CD4-positive, alpha-beta T cell treated with Interleukin-1 beta for 1 hour (primary cell): ENCODE measurements at places on chromosomes 1 and 21.

GRCh38 chr1:159465191-159465603 is 25.7 kb downstream of the OR10J1 start:
- no peak for DNase-seq

GRCh38 chr1:222904451-222904850 is 89.6 kb downstream of the DISP1 start:
- no peak for DNase-seq

DNA sequence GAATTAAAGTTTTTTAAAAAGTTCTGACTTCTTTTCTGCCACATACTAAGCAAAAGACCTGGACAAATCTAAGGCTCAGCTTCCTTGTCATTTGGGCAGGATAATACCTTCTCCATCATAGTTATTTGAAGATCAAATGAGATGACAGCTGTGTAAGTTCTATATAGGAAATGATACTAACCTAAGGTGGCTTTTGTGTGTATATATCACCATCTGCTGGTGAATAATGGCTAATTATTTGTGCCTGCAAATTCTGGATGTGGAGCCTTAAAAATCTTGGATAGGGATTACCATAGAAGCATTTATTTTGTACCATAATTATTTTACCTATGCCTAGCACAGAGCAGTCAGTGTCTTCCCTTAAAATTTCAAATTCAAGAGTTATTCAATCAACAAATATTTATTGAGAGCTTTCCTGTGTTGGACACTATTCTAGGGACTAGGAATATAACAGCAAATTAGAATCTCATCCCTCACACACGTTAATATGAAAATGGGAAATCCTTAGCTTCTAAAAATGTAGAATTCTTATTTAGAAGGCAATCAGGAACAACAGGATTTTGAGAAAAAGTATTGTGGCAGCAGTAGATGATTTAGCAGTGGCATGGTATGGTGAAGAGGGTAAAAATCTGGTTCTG is 89.8 kb downstream of the TMEM200B start:
- no peak for DNase-seq

DNA sequence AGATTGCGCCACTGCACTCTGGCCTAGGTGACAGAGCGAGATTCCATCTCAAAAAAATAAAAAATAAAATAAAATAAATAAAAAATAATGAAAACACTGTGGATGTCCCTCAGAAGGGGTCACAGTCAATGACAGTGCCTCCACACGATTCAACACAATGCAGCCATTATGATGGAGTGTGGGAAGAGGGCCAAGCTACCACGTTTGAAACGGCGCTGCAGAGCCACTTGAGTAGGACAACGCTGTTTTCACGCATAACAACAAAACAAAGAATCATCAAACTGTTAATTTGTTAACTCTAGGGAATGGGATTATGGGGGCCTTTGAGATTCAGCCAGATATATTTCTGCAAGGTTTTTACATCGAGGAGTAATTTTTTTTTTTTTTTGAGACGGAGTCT is 36.5 kb downstream of the NKAIN1 start:
- DNase-seq: no peak

DNA sequence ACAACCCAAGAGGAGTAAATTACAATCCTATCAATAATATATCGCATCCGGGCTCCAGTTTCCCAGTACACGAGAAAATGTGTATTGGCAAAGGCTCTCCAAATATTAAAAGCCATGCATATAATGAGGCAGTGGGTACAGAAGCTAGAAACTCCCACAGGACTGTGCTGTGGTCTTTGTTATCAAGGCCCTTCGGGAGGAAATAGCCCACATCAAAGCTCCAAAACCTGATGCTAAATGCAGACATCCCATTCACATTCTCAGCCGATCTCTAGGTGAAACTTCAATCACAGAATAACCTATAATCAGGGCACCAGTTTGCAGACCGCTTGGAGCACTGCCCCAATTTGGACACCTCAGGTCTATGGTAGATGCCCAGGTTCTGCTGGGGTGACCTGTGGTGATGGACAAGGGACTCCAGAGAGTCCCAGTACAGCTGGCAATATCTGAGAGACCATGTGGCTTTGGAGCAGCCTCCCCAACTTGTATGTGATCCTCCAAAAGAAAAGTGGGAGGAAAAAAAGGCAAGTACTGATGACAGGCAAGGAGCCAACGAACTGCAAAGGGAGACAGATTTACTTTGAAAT is 148.8 kb upstream of the CAMK1G start:
- no peak for DNase-seq

DNA sequence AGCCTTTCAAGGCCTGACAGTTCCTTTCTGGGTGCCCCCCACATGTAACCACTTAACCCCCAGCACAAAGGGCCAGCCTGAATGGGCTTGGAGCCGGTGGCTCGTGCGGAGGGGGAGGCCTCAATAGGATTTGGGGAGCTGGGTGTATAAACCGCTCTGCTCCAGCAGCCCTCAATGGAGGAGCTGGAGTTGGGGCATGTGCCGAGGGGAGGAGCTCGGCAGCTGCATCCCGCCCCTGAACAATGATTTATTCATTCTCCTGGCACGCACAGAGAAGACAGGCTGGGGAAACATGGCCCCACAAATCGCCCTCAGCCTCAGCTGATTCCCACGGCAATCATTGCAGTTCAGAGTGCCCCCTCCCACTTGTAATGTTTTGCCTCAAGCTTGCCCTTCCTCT is 6.9 kb upstream of the C1orf216 start:
- DNase-seq: no peak

- no peak for DNase-seq
Measured at GRCh38 chr1:234253732-234254131, 119.5 kb upstream of the COA6 start.
